Stimulated activated CD8-positive, alpha-beta memory T cell treated with anti-CD3 and anti-CD28 coated beads, Interleukin-12 subunit alpha, Interleukin-12 subunit beta, amount 100 ng/mL, for 4 hours (primary cell): ENCODE measurements at places on chromosomes 5 and 9.
A peak's percentile ranks its signal among the peaks of the same experiment; 100 is the strongest.

DNA sequence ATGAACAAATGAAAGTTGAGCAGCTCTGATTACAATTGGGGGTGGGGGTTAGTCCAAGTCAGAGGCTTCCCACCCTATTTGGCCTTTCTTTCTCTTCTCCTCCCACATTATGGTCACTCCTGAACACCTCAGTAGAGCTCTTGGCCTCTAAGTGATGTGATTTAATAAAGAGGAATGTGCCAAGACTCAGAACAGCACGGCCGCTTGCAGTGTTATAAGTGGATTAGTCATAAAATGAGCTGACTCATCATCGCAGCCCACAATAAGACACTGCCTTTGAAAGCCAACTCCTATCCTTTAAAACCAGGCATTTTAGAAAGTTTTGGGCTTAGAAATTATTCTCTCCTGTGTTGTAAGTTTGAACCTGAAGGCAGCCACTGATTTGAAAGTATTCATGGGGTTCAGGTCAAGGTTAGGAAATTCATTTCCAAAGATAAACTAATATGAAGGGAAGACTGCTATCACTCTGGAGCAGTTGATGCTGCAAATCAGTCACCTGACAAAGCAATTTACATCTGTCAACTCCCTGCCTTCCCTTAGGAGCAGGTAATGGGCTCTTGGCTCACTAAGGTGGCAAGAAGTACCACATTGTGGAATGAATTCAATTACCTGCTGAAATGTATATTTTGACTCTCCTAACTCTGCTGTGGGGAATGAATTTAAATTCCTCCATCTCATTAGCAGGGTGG lies 283.6 kb upstream of the NMUR2 start:
- DNase-seq: no peak

DNA sequence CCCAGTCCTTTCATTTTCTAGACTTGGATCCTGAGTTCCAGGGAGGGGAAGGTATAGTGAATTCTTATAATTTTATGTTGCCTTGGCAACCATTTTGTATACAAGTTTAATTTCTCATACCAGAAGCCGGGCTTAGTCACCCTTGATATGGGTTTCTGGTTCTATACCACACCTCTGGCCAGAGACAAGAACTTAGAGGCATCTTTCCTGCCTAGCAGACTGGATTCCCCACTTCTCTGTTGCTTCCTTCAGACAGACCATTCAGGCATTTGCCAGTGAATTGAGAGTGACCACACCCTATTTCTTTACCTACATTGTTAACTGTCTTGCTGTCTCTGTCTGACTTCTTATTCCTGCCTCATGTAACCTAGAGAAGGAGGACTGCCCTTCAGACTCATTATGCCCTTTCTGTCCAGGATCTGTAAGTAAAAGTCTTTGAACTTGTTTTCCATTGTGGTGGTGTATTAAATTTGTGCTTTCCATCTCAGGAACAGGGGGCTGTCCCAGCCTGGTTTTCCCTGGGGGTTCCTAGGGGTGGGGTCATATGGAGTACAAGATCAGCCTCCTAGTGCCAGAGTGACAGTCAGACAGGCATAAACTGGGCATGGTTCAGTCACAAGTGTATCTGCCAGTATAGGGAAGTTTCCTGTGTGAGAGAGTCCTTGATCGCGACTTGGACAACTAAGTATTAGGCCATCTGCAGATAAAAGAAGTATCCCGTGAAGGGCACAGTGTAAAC lies 27.4 kb downstream of the TNFSF8 start:
- DNase-seq: no peak

- DNase-seq: peak; percentile 19
Measured at GRCh38 chr9:35945341-35946018, 12.5 kb downstream of the OR2S2 start.

- no peak for DNase-seq
Measured at GRCh38 chr5:166977911-166978422, 1313.5 kb upstream of the WWC1 start.

GRCh38 chr9:115759426-115759825 lies 394.2 kb upstream of the PAPPA start:
- no peak for DNase-seq

DNA sequence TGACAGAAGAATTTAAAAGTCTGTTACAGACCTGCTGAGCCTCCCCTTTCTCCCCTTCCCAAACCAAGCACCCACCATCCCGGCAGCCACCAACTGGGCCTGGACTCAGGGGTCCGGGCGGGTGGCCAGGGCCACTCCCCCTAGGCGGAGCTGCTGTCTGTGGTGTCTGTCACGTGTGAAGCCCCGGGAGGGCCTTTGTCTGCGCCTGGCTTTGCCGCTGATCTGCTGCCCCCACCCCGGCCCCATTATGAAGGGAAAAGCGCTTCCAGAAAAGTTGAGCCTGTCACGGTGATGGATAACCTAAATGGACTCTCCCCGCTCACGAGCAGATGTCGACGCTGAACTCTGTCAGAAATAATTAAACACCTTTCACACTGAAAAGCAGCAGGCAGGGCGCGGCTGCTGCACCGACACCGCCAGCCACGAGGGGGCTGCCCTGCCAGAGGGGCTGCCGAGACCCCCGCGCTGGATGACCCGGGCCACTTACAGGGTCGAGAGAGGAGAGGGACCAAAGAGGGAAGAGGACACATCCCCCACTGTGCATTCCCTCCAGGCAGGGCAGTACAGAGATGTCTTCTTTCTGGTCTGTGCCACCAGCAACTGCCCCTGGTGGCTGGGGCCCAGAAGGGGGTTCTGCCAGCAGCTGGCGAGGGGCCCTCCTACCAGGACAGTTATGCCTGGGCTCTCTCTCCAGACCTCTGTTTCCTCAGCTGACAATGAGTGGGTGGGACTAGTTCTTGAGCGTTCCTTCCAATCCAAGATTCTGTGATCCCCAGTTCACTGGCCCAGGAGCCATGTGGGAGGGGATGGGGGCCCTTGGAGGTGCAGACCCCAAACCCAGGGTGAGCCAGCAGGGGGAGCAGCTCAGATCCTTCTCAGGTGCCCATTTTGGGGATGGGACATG lies 36.0 kb upstream of the BARHL1 start:
- DNase-seq: no peak

GRCh38 chr5:59732301-59732700 lies 161.2 kb downstream of the PDE4D start:
- no peak for DNase-seq

DNA sequence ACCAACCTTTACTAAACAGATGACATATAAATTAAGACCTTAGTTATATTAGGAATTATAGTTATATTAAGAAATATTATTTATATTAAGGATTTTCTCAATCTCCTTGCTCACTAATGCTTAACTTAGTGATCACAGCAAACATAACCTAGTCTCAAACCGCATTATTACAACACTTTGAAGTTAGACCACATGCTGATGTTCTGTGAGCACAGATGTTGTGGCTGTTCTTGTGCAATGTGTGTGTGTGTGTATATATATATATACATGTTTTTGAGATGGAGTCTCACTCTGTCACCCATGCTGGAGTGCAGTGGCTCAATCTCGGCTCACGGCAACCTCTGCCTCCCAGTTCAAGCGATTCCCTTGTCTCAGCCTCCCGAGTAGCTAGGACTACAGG lies 20.5 kb downstream of the ELP1 start:
- no peak for DNase-seq

- no peak for DNase-seq
Measured at GRCh38 chr5:168877132-168877892, 298.1 kb upstream of the PANK3 start.

DNA sequence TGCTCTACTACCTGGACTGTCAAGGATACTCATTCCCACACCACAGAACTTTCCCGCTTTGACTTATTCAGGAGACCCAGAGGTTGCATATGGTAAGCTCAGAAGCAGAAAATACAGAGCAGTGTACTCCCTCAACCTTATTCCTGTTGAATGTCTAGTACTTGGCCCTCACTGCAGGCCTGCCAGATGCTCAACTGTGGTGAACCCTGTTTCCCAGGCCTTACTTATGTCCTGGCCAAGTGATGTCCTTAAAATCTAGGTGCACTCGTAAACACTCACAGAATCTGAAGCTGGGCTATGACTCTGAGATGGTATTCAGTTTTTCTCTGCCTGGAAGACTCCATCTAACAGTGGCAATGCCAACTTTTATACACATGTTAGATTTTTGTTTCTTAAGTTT lies 21.0 kb downstream of the DIAPH1 start:
- DNase-seq: no peak

- no peak for DNase-seq
Measured at GRCh38 chr9:99004115-99004514, 60.4 kb downstream of the COL15A1 start.
